T-cell (primary cell): ENCODE measurements at places on chromosomes 12 and 14.

GRCh38 chr12:110286623-110287022 lies 5.6 kb downstream of the ATP2A2 start:
- DNase-seq, result no peak

DNA sequence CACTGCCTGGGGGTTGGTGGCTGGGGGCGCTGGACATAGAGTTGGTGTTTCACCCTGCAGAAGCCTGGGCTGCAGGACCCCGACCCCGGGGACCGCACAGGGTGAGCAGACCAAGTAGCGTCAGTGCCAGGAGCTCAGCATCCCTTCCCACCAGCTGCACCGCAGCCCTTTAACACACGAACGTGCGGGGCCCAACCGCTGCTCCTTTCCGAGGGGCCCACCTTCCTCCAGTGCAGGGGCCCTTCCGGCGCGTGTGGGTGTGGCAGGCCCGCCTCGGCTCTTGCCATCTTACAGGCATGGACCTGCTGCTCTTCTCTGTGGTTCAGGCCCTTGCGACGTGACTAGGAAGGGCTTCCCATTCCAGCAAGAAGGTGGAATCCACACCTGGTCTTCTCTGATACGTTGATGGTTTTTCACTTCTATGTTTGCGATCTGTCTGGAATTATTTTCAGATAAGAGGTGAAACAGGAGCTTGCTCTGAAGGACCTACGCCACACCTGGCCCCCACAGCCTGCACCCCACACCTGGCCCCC lies 47.8 kb downstream of the LRCOL1 start:
- no peak for DNase-seq

DNA sequence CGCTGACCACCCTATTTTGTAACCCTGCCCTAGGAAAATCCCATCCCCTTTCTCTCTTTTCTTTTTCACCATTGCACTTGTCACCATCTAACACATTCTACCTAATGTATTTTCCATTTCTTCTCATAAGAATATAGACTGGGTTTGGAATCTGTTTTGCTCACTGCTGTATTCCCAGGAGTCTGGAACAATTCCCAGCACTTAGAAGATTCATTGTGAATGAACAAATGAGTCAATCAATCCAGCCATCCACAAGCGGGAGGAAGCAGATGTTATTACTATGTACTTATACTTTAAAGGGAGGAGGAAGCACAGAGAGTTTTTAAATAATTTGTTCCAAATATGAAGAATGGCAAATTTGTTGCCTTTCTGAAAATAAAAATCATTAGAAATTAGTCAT lies 142.1 kb downstream of the KIF21A start:
- DNase-seq, result no peak

DNA sequence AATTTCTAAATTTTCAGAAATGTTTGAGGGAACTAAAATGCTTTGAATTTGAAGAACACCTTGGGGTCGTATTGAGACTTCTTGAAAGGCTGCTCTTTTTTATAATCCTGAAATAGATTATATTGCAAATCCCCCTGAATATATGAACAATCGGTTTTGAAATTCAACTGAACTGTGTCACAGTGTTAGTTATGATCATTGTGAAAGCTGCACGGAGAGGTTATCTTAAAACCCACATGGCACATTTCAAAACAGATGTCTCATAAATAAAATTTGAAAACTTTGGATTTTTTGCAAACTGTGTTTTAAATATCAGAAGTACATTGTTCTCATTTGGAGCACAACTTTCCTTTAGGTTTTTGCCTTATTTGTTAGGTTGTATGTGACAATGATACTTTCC lies 218.4 kb downstream of the TMEM117 start:
- DNase-seq, result no peak

DNA sequence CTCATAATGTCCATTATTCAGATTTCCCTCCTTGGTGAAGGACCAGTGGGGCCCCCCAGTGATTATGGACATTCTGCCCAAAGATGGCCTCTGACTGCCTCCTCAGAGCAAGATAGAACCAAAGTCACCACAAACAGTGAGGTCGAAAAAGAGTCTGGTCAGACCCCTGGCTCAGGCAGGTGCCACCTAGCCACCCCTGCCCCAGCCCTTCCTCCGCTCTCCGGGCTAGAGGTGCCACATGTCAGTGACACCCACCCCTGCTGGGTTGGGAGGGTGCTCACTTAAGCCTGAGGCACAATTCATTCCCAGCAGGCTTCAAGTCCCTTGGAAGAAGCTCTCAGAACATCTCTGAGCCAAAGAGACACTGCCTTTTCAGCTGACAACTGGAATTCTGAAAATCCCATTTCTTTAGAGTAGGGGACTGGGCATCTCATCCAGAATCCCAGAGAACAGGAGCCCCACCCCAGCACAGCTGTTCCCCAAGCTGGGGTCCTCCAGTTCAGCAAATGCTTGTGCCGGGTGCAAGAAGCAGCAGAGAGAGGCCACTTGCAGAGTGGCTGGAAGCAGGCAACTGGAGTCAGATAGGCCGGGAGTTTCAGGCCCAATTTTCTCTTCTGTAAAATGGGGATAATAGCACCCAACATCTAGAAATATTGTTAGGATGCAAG lies 50.3 kb downstream of the ISCA2 start:
- DNase-seq, result no peak

GRCh38 chr12:86712425-86712843 lies 456.2 kb upstream of the MGAT4C start:
- DNase-seq, result no peak

GRCh38 chr12:32964981-32965585 lies 68.5 kb upstream of the PKP2 start:
- DNase-seq, result no peak

DNA sequence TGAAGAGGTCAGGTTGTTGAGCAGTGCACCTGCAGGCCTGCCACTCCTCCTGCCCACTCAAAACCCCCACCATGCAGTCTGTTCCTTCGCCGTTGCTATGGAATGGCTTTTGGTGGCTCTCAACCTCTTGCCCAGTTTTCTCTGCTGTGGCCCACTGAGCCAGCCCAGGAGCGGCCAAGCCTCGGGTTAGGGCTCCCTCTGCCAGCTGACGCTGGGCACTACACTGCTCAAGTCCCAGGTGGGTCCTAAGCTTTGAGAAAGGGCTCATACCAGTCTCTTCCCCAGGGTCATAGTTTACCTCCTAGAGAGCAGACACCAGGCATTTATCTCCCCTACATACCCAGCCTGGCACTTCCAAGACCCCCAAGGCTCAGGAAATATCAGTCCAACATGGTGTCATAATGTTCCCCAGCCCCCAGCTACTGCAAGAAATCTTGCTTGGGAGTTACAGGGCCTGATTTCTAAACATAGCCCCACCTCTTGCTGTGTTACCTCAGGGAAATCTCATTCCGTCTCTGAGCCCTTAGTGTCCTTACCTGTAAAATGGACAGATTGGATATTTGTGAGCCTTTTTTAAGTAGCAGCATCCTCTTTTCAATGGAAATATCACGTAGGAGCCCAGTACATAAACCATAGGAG lies 59.4 kb downstream of the TSPAN11 start:
- no peak for DNase-seq

DNA sequence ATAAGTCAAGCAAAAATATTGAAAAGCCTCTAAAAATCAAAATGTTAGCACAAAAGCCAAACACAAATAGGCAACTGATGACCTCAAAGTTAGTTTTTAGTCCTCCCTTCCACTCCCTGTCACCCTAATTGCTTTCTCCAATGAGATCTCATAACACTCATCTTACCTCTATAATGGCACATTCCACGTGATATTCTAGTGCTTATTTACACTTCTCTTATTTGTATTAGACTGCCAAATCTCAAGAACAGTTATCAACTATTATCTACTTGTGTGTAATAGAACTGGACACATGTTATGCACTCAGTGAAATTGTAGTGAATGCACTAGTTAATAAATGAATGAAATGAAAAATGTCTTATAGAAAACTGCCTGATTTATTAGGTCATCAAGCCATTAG lies 55.5 kb upstream of the AVPR1A start:
- DNase-seq, result no peak

- no peak for DNase-seq
Observed at GRCh38 chr14:100135073-100135472, 24.4 kb downstream of the DEGS2 start.
